ENCODE measurements at places on chromosomes 6 and 20.

DNA sequence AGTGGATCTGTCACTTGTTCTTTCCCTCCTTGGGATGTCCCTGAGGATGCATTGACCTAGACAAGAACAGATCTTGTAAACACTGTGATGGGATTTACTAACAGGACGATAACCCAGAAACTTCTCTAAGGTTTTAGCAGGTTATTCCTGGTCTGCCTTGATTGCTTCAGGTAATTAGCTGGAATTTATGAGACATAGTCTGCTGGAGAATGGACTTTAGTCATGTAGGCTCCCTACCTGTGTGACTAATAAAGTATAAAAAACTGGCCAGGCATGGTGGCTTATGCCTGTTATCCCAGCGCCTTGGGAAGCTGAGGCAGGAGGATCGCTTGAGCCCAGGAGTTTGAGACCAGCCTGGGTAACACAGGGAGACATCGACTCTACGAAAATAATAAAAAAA, 96.1 kb downstream of the PAK5 start:
- no peak for DNase-seq

DNA sequence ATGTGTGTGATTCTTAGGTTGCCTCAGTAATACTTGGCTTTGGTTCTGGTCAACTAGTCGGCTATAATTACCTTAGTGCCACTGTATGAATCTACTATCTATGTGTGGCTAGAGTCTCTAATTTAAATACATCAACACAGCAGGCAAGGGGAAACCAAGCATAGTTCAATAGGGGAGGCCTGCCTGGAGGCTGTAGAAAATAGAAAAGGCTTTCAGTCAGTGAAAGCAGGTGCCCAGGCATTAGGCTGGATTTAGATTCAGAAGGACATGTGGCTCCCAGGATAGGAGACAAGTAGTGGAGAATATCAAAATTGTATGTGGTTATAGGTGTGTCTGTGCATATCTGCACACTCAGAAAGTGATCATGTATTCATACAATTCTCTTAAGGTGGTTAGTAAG, 115.1 kb upstream of the LAMP5 start:
- DNase-seq, result no peak

DNA sequence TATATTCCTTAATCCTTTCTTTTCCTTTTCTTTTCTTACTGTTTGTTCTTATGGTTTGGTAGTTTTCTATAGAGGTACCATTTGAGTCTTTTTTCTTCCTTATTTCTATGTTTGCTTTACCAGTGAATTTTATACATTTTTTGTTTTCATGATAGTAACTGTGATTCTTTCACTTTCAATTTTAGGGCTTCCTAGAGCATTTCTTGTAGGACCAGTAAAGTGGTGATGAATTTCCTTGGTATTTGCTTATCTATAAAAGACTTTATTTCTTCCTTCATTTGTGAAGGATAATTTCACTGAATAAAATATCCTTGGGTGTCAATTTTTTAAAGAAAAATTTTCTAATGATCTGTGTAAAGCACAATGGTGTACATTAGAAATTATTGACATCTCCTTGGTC, 637.4 kb downstream of the CD109 start:
- peak; percentile 44 for DNase-seq

DNA sequence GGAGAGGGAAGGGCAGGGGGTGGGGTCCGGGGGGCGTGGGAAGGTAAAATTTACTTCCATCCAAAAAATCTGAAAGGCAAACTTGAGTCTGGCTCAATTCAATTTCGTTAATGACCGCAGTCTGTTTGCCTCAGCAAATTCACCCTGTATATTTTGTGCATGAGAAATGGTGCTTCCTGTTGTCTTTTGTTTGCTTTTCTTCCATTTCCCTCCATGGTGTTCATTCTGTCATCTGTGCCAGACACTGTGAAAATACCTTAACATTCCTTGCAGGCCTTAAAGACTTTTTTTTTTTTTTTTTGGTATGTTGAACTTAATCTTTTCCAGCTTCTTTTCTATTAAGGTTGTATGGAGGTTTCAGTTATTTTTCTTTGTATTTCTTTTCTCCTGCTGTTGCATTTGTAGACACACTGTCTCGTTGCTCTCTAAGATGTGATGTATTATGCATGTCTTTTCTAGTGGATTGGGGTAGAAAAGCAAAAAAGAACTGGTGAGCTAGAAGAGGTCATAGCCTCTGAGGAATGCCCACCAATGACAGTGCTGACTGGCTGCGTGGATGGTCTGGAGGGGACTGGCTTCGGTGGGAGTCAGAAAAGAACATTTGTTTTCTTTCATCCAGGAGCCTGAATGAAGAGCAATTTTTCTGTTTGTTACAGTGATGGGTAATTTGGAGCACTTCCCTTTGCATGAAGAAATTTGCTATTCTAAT, 585.0 kb upstream of the MAP3K7 start:
- DNase-seq, result no peak

GRCh38 chr20:32762754-32763201, 593 bp downstream of the DNMT3B start:
- peak; percentile 42 for DNase-seq

- no peak for DNase-seq
Observed at GRCh38 chr6:147510929-147511590, 2.6 kb downstream of the SAMD5 start.

- no peak for DNase-seq
Observed at GRCh38 chr6:22880686-22881433, 311.5 kb downstream of the HDGFL1 start.

- no peak for DNase-seq
Observed at GRCh38 chr6:24926192-24926591, 9.6 kb downstream of the RIPOR2 start.

GRCh38 chr6:57303931-57304681, 13.3 kb upstream of the PRIM2 start:
- DNase-seq, result peak; percentile 13

DNA sequence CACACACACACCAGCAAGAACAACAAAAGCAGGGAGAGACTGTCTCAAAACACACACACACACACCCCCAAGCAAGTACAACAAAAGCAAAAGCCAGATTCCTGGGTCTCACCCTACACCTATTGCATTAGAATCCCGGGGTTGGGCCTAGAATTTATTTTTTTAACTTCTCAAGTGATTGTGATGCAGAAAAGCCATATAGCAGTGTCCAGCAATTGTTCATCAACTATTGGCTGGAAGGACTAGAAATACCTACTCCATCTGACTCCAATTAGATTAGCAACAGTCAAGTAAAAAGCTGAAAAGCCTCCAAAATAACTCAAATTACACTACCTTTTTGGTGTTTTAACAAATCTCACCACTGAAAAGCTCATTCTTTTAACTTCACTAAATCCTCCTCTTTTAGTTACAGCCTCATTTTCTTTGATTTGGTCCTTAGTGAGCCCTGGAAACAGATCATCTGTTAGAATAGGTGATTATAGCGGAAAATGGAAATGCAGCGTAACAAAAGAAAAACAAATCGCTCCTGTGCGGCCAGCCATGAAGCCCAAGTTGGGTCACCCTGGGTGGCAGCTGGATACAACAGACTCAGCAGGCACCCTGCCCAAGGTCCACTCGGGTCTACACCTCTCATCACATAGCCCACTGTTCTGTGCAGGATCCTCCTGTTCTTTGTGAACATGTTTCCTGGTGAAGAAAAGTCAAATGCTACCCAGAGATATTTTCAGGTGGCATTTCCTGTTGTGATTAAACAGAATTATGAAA, 38.7 kb downstream of the STAU1 start:
- DNase-seq, result no peak

GRCh38 chr20:24987873-24988835, 4.4 kb downstream of the APMAP start:
- DNase-seq, result no peak

DNA sequence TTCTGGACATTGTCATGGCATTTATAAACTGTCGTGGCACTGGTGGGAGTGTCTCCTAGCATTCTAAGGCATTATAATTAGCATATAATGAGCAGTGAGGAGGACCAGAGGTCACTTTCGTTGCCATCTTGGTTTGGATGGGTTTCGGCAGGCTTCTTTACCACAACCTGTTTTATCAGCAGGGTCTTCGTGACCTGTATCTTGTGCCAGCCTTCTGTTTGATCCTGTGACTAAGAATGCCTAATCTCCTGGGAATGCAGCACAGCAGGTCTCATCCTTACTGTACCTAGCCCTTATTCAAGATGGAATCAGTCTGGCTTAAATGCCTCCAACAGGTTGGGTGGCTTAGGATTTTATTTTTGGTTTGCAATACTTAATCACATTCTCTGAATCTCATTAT, 142.7 kb upstream of the GGTLC1 start:
- DNase-seq, result no peak

GRCh38 chr6:167093922-167094432, 28.9 kb upstream of the CCR6 start:
- no peak for DNase-seq

DNA sequence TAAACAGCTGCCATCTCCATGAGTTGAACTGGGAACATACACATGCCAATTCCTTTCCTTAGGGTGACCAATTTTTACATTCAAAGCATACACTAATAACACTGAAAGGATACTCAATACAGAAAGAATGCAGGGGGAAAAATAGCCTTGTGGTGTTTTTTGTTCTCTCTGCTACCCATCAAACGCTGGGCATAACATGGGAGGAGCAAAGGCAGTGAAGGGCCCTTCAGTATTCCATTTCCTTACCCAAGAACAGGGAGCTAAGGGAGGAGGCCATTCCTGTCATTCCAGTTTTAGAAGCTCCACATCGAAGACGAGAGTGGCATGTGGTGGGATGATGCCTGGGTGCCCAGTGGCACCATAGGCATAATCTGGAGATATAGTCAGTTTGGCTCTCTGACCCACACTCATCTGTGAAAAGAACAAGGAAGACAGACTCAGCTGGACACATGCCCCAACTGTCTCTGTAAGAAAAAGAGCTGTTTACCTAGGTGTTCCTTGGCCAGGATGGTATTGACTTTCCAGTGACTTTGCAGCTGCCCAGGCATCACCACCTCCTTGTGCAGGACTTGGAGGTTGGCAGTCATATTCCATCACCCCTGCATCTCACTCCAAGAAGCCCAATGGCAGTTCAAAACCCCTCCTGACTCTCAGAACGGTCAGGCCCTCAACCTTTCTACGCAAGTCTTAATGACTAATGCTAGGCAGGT, 20.9 kb downstream of the FKBP1A start:
- no peak for DNase-seq

GRCh38 chr6:106745824-106746582, 116.6 kb downstream of the QRSL1 start:
- DNase-seq, result no peak

DNA sequence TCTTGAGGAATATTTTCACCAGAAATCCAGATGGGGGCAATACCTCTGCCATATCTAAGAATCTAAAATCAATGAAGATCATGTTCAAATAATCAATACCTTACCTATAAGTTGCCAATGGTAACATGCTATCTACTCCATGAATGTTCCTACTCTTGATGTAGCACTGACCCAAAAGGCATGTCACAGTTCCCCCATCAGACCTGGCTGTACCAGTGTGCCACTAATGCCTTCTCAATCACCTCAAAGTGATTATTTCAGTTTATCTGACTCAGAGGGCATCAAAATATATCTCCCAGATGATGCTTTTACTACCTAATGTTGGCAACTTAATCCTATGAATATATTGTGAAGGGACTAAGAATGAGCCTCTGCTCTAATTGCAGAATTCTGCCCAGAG, 5.5 kb downstream of the PDCD2 start:
- no peak for DNase-seq

DNA sequence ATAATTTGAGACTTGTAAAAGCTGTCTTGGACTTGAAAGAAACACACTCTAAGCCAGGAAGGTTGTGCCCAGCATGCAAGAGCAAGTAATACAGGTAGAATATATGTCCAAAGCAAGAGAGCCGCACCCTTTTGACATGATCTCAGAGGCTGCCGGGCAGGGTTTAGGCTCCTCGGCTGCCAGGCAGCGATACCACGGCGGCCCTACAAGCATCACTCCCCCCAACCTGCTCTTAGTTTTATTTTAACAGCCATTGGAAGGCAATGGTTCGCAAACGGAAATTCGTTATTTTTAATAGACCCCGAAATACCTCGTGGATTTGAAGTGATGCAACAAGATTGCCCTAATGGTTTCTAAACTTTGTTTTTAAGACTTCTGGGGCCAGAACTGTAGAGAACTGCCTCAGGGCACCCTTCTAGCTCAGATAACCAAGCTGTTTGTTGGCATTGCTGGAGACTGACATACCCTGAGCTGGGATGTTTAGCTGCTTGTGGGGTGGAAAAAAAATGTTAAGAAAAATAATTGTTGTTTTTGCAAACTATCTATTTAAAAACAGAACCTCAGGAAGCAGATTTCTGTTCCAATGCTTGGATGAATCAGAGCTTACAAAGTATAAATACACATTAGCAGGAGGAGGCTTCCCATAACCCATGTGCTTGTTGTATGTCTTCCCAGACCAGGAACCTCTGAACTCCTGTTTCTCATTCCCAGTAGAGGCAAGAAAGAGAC, 39.0 kb downstream of the JAG1 start:
- no peak for DNase-seq

GRCh38 chr6:165925474-165926156, 242.0 kb downstream of the TBXT start:
- DNase-seq, result no peak

DNA sequence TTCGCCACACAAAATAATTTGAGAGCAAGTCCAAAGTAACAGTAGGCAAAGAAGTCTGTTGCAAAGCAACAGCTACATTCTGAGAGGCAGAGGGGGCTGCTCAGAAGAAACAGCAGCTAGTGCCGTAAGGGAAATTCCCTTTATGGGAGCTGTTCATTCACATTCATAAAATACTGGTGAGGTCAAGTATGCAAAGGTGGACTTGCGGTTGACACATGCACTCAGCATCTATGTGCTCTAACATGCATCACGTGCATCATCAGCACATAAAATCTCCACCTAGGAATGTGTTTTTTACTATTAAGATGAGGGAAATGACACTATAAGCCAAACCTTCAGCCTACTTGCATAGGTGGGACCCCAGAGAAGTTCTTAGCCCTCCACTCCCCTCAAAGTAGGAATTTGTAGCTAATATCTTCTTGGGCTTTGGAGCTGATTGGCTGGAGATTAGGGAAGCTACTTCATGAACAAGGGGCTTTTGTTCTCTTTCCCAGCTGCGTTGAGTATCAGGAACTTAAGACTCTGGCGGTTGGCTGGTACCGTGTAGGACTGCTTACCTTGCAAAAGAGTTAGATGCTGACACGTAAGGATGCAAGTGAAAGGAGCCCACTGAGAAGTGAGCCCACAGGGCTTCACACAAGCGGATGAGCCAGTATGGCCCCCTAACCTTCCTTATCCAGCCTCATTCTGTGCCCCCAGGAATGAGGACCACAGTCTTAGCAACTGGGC, 12.4 kb downstream of the CST3 start:
- no peak for DNase-seq

DNA sequence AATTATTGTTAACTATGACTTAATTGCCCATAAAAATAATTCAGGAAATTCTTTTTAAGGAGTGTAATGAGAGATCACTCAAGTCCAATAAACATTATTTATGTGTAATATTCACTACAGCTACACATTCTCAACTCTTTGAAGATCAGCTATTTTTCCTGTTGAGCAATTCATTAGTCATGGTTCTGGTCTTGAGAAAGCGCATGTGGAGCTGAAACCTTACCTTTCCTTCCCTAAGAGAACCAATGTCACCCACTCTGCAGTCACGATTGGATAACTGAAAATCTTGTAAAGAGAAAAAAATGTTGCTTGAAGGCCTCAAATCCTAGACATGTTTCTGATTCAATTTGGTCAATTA, 736.9 kb upstream of the MARCKS start:
- no peak for DNase-seq

GRCh38 chr6:111718326-111718725, 112.6 kb upstream of the TRAF3IP2 start:
- DNase-seq, result no peak

- DNase-seq, result no peak
Observed at GRCh38 chr6:160348223-160349019, at the start of gene SLC22A3. TSS of gene SLC22A3 (plus strand) at chr6:160348378. CDS start at chr6:160348420, 42 bp downstream.

GRCh38 chr6:109705258-109705657, 14.2 kb downstream of the FIG4 start:
- DNase-seq, result peak; percentile 96
